Thyroid gland (tissue), 4 donors: ENCODE measurements at places on chromosomes 11 and 22.
A peak's percentile ranks its signal among the peaks of the same experiment; 100 is the strongest.

DNA sequence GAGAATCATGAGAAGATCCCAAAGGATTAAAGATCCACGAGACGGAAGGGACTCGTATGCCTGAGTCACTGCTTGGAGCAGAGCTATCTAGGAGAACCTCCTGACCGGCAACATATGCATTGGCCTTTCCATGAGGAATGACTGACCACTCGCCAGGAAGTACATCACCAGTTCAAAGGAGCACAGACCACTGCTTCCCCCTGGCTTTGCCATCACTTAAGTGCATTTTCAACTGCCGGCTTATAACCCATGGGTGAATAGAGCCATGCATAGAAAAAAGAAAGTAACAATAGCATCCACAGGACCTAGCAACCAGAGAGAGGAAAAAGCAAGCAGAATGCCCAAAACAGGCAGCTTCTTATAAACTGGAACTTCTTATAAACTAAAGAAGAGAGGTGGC lies 98.3 kb upstream of the ZC3H12C start:
- DNase-seq = no peak

GRCh38 chr11:8063324-8063723 lies 17.7 kb upstream of the TUB start:
- peak; percentile 62 for DNase-seq

DNA sequence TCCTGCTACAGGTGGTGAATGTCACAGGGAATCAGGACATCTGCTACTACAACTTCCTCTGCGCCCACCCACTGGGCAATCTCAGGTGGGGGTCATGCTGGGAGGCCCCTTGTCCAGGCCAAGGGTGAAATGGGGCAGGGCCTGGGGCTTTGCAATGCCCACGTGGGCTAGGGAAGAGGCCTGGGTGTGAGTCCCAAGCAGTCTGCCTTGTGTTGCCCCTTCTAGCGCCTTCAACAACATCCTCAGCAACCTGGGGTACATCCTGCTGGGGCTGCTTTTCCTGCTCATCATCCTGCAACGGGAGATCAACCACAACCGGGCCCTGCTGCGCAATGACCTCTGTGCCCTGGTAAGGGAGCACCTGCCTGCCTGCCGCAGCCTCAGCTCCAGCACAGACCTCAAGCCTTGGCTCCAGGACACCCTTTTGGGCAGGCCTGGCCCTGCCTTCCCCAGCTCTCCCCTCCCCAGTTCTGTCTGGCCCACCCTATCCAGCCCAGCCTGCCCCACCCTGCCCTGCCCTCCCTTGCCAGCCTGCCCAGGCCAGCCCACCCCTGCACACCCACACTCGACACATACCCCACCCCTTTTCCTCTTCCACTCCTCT lies 9.1 kb upstream of the TAGLN start:
- DNase-seq = no peak

GRCh38 chr11:58796333-58796732 lies 48.2 kb downstream of the GLYATL2 start:
- no peak for DNase-seq

GRCh38 chr11:22467248-22467647 lies 129.1 kb downstream of the SLC17A6 start:
- no peak for DNase-seq

DNA sequence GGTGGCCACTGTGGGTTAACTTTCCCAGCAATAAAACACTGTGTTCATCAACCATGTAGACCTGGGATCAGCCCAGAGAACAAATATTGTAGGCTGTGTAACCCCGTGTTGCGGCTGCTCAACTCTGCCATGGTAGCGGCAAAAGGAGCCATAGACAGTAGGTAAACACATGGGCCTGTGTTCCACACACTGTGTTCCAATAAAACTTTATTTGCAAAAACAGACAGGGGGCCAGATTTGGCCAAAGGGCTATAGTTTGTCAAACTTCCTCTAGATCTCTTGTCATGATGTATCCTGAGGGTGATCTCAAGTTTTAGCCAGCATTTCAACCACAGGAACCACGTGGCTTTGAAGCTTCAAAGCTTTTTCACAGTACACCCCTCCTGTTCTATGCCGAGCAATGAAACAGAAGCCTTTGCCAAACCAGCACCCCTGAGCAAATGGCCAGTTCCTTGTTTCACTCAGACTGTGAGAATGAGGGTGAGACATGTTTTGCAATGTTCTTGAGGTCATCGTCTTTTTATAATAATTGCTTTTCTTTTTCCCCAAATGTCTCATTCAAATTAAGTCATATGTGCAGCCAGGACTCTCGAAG lies 49.9 kb upstream of the FADD start:
- DNase-seq = no peak

DNA sequence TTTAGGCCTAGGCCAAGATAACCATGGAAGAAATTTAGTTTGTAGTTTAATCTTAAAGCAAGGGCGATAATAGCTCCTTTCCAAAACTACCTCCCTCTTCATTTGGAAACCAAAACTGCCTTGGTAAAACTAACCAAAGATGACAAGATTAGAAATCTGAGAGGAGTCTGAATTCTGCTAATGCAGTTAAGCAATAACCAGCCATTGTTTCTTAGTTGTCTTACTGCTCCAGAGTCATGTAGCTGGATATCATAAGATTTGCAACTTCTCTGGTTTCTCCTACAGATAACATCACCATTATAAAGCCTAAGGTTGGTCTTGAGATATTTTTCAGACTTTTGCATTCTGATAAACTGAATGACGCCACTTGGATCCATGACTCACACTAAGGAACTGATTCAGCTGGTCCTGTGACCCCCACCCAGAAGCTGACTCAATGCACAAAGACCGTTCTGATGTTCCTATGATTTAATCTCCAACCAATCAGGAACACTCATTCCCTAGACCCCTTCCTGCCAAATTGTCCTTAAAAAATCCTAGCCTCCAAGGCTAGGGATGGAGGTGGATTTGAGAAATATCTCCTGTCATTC lies 200.8 kb downstream of the LUZP2 start:
- DNase-seq = no peak

DNA sequence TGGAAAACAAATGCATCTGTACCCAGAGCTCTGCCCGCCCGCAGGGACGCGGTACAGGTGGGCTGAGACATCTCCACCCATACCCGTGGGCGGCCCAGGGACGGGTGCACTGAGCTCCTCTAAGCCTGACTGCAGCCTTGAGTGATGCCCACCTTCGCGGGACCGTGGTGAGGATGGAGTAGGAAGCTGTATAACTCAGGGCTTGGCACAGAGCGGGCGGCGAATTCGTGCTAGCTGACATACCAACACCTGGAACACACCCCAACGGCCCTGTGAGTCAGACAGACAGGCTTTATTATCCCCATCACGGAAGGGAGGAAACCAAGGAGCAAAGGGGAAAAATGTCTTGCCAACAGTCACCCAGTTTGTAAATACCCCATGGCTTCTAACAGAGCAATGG lies 61.9 kb downstream of the SMCO4 start:
- no peak for DNase-seq

GRCh38 chr11:47001781-47002181 lies 65.2 kb downstream of the CSTPP1 start:
- no peak for DNase-seq

DNA sequence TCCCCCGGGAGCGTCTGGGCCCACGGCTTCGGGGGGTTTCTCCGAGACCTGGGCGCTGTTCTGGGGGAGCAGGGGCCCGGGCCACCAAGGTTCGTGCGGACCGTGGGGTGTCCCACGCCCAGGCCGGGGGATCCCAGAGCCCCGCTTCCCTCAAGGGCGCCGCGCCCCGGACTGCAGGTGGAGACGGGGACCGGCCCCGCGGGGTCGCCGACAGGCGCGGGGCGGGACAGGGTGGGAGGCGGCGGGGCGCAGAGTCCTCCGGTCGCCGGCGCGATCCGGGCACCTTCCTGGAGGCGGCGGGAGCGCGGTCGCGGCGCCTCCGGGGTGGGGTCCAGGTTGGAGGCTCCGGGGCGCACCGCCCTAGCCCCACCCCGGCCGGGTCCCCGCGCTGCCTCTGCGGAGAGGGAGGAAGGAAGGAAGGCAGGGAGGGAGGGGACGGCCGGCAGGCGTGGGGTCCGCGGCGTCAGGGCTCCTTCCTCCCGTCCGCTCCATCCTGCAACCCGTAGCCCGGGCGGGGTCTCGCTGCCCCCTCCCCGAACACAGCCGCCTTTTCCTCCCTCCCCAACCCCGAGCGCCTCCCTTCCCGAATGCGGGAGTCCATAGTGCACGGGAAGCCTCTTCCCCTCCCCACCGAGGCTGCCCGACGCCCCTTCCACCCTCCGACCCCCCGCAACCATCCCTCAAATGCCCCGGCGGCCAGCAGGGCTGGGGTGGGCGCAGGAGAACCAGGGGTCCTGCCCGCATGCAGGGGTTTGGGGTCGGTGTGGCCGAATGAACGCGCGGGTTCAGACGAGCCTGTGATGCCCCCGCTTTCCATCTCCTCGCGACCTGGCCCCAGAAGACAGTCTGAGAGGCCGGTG lies 4.3 kb upstream of the ZBED4 start:
- DNase-seq = no peak

DNA sequence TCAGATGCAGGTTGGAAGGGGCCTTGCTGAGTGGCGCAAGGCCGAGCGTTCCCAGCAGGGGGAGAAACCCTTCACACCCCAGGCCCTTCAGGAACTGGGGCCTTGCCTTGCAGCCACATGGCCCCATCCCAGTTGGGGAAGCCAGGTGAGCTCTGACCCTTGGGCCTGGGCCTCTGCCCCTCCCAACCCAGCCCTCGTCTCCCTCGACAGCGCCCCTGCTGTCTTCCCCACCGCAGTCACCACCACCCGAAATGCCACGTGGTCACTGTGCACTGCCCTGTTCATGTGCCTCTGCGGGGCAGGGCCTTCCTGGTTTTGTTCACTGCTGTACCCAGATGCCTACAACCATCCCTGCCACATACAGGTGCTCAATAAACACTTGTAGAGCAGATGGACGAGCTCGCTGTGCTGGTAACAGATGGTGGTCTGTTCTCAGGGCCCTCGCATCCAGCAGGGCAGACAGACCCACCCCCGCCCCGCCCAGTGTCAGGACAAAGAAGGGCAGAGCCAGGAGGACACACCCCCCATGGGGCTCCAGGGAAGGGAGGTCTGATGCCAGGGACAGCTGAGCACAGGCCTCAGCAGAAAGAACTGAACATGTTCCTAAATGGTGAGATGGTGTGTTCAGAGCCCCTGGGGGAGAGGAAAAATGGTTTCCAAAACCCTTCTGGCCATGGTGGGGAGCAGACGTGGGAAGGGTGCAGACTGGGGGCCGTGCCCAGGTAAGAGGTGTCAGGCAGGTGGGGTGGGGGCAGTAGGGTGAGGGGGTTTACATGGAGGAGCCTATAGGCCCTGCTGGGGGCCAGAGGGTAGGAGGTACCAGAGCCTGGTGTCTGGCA lies 3.7 kb downstream of the POLR2L start:
- DNase-seq = no peak

- DNase-seq = no peak
Observed at GRCh38 chr11:102276783-102277182, 40.5 kb upstream of the BIRC3 start.

DNA sequence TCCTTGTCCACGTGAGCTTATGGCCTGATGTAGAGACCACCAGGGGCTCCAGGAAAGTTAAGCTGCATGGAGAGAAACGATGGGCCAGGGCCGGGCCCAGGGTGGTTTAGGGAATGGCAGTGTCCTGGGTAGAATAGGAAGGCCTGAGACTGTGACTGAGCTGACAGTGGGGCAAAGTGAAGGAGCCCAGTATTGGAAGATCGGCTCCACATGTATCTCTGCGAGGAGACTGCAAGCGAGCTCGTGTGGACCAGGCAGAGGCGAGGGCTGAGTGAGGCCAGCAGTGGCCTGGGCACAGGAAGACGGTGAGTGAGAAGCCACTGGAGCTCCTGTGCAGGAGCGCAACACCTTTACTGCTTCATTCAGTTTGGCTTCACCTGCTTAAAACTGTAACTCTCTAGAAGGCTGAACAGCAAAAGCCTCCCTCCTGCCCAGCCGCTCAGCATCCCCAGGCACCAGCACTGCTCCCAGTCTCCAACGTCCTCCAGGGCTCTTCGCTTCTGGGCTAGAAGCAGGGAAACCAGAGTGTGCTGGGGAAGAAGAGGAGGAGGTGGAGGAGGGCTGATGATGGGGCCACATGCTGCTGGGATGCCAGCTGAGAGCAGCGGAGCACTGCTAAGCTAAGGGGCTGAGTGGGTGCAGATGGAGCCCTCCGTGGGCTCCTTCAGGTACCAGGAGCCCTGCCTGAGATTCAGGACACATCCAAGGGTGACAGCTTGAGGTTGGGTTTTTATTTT lies 13.5 kb downstream of the TCIRG1 start:
- no peak for DNase-seq

GRCh38 chr11:94433049-94433448 lies 31.8 kb upstream of the GPR83 start:
- no peak for DNase-seq

DNA sequence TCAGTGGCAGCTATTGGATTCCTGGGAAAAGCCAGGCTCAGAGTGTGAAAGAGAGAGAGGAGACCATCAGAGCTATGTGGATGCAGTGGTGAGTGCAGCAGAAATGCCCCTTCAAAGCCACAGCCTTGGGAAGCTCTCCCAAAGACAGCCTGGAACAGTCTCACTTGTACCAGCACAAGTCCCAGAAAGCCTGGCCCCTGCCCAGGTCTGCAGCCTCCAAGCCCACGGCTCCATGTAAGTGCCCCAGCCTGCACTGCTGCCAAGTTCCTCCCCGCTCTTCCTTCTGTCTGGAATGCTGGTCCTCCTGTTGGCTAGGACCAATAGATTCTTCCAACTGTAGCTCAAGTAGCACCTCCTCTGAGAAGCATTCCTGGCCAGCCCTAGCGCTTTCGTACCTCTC lies 539.7 kb downstream of the MIAT start:
- DNase-seq = no peak

DNA sequence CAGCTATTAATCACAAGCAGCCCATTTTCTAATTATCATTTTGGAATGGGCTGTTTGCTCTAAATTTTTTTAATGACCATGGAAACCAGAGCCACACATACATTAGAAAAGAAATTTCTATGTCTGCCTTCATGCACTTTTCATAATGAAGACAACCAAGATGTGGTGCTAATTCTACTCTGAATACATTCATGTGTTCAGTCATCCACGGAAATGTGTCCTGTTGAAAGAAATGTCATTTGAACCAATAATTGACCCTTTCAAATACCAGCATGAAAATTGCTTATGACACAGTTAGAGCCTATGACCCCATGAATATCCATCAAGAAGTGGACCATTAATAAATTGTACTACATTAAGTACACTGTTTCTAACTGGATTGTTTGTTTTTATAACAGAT lies 99.7 kb upstream of the KCNA4 start:
- no peak for DNase-seq
